T47D (cell line): ENCODE measurements at places on chromosomes 6 and 20.
A peak's percentile ranks its signal among the peaks of the same experiment; 100 is the strongest.

- no peak for DNase-seq
Measured at GRCh38 chr6:21604081-21604480, 10.5 kb downstream of the SOX4 start.

GRCh38 chr6:13935190-13935880 lies 10.6 kb downstream of the RNF182 start:
- DNase-seq = no peak

GRCh38 chr6:147449405-147450161 lies 58.9 kb upstream of the SAMD5 start:
- no peak for DNase-seq

DNA sequence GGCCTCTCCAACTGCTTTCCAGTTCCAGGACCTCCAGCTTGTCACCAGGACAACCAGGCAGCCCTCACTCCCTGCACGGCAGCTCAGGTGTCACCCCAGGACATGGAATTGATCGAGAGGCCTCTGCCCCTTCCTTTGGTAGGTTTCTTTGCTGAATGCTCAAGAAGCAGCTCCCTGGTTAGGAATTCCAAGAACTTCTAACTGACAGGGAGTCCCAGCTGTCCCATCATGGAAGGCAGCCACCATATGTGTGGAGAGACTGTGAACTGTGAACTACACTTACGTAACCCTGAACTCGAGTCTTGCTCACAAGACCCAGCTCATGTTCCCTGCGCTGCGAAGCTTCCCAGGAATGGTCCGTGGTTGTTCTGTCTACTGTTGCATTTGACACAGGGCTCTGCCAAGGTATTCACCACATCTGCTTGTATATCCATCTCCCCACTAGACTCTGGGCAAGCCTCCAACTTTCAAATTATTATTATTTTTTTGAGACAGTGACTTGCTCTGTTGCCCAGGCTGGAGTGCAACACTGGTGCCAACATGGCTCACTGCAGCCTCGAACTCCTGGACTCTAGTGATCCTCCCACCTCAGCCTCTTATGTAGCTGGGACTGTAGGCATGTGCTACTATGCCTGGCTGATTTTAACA lies 35.7 kb downstream of the MGME1 start:
- no peak for DNase-seq

DNA sequence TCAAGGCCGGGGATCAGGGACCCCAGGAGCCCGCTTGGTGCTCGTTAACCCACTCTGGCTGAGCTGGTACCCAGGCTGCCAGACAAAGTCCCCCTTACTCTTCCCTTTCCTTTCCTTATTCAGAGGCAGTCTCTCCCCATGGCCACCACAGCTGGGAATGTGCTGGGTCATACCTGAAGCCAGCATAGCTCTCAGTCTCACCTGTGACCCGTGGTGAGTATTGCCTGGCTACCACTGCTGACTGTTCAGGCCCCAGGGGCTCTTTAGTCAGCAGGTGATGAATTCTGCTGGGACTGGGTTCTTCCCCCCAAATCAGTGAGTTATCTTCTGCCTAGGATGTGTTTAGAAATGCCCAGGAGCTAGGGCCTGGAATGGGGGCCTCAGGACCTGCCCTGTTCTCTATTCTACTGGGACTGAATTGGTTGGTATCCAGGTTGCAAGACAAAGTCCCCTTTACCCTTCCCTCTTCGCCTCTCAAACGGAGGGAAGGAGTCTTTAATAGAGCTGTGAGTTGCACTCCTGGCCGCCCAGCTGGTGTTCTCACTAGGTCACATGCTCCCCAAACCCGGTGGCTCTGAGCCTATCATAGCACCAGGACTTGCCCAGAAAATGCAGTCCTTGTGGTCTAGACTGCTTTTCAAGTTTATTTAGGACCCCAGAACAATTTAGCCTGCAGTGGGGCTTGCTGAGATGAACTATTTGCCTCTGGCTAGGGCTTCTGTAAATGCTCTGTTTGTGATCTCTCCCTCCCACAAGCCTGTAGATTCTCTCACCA lies 64.6 kb downstream of the MYO6 start:
- DNase-seq = peak; percentile 5

- peak; percentile 76 for DNase-seq
Measured at GRCh38 chr6:39377539-39377950, 55.0 kb upstream of the KCNK16 start.

DNA sequence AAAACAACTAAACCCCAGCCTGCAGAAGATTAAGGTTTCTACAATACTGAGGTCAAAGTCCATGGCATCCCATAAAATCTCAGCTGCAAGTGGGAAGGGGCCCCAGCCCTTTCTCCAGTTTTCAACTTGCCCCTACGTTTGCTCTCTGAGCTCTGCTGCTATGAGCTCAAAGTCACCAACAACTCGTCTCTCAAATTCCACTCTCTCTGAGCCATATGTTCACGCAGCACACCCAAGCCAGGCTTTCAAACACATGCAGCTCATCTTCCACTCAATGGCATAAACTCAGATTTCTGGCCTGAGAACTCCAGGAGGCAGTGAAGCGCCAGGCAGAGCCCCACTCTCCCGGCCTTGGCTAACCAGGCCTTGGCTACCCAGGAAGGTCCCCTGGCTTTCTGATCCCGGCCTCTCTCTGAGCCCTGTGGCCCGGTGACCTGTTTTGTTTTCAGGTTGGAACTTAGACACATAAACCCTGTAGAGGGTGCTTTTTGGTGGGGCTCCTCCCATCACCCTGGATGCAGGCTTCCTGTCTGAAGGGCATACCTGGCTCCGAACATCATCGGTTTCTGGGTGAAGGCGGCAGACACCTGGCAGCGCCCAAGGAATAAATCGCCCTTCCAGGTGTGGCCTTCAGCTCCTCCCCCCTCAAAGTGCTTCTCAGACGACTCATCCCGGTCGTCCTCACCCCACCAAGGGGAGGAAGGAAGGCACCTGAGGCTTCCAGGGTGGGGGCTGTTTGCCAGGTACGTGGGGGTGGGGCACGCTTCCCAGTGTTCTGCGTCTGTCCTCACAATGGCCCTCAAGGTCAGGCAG lies 12.4 kb downstream of the SLC22A23 start:
- no peak for DNase-seq

DNA sequence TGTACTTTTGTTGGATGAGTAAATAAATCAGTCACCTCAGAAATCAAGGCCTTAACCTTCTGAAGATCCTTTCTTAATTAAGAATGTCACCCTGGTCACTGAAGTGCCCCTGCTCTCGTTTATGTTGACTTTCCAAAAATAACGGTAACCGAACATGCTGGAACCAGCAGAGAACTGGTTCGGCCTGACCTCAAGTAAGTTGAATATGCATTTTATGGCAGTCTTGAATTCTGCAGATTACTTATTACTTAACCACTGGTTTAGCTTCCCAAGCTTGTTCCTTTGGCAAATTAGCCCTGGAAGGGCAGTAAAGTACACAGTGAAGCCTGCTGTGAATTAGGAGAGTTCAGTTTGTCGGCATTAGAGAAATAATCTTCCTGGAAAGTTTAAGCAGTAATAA lies 12.2 kb downstream of the MAPRE1 start:
- no peak for DNase-seq

- peak; percentile 54 for DNase-seq
Measured at GRCh38 chr20:25247518-25247955, 348 bp upstream of the PYGB start.

- DNase-seq = no peak
Measured at GRCh38 chr6:127348028-127348661, 4.7 kb upstream of the ECHDC1 start.

- no peak for DNase-seq
Measured at GRCh38 chr6:21836277-21836676, 242.7 kb downstream of the SOX4 start.

- DNase-seq = no peak
Measured at GRCh38 chr6:134196568-134197193, 121.2 kb downstream of the SGK1 start.

- no peak for DNase-seq
Measured at GRCh38 chr20:53220482-53221307, 248.5 kb downstream of the TSHZ2 start.

- DNase-seq = peak; percentile 9
Measured at GRCh38 chr6:21102624-21103023, 490.9 kb upstream of the SOX4 start.

GRCh38 chr20:44066645-44067606 lies 120.1 kb downstream of the JPH2 start:
- no peak for DNase-seq

DNA sequence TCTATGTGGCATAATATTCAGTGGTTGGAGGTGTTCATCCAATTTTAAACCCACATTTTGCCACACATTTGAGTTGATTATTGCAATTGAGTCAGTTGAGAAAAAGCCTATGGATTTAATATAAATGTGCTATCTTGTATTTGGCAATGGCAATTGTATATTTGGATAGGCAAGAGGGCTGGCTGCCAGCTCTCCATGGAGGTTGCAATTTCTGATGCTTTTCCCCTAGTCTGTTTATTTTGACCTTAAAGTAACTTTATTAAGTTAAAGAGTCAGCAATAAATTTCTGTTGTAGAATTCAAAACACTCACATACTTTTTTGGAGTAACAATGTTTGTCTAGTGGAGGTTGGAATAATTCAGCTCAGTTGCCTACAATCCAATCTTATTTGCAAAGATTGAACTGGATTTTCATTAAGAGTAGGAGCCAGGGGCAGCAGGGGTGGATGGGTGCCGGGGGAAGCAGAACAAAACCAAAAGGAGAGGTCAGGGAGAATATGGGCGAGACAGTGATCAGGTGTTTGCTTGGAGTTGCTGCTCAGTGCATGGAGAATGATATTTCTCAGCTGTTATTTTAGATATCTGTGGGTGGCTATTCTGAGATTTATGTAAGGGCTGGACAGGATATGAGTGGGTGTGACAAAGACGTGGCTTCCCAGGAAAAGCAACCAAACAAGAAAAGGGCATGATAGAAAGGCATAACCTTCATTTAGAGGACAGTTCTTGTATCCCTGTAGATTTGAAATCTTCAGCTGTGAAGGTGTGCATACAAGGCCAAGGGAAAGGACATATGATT lies 163.0 kb downstream of the HDGFL1 start:
- DNase-seq = no peak

- DNase-seq = no peak
Measured at GRCh38 chr20:57672164-57672563, 37.7 kb downstream of the PMEPA1 start.

DNA sequence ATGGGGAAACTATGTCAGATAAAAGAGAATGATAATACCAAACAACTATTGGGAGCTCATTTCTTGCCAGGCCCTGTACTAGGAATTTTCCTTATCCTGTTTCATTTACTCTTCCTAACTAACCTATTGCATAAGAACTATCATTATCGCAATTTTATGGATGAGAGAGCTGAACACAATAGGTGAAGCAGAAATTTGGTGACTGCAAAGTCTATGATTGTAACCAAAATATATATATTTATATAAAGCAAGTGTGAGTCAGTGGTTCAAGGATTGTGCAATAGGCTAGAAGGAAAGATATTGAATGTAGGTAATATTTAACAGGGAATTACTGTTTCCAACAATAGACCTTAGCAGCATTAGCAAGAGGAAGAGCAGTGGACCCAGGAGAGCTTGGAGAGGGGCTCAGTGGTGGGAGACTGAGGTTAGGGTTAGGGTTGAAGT lies 181.1 kb upstream of the TENT5A start:
- DNase-seq = no peak

DNA sequence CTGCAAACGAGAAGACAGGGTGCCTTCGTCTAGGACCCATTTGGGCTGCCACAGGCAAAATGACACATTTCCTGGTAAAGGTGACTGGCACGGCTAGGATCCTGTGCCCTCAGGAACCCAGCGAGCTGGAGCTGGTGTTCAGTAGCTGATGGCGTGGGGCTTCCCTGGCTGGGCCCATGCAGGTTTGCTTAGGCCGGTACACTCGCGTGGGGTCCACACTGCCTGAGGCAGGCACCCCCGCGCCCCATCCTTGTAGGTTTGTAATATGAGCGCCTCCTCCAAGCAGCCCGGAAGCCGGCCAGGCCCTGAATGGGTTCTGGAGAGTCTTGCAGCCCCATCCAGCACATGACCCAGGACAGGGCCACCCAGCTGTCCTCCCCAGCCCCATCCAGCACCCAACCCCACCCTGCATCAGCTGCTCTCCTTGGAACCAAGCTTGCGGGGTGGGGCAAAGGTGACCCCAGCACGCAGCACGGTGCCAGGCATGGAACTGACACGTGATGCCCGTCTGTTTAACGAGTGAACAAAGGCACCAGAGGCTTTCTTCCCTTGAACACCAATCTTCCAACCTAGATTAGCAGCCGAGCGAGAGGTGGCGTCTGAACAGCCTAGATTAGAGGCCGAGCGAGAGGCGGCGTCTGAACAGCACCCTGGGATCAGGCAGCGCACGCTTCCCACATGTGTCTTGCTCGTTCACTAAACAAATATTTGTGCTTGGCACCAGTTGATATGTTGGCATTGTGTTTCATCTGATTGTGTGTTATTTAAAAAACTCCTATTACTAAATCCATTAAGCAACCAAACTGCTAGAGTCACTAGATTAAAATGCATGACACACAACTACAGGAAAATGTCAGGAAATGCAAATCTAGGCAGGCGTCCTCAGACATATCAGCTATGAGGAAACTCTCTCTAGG lies 112.1 kb downstream of the DLL1 start:
- DNase-seq = peak; percentile 33

- DNase-seq = no peak
Measured at GRCh38 chr6:144343701-144344428, 58.7 kb downstream of the UTRN start.

GRCh38 chr20:53568351-53568750 lies 25.3 kb downstream of the ZNF217 start:
- no peak for DNase-seq

DNA sequence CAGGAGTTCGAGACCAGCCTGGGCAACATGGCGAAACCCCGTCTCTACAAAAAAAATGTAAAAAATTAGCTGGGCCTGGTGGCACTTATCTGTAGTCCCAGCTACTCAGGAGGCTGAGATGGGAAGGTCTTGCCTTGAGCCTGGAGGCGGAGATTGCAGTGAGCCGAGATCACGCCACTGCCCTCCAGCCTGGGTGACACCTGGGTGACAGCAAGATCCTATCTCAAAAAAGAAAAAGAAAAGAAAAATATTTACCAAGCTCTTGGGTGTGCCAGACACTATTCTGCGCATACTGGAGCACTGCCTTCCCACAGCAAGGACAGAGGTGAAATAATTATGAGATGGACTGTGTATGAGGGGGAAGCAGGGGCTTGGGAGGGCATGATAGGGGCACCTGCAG lies 19.6 kb downstream of the POFUT1 start:
- no peak for DNase-seq

DNA sequence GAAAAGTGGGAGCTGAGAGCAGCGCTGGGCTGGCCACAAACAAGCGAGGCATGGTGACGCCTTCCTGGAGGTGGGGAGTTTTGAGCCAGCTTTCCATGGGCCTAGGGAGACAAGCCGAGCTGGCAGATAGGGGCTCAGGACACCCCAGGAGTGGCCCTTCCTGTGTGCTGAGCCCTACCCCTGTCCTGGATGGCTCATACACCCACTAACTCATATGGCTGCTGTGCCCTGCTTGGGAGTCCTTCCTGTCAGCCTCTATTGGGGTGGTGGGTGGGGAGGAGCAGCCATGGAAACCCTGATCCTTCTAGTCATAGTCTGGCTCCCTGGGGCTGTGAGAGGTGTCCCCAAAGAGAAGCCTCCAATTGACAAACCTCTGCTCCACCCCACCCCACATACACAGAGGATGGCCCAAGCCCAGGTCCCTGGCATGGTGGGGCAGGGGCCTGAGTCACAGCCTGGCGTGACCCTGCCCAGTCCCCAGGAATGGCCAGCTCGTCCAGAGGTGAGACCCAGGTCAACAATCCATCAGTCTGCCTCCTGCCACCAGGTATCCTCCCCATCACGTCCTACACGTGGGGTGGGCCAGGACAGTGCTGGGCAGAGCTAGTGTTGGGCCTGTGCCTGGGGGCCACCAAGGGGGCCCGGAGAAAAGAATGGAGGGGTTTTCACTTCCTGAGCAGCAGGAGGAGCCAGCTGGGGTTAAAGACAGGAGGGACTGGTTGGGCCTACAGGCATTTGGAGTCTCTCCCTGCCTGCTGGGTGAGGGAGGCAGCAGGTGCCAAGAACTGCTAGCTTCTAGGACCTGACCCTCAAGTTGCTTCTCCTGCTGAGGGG lies 52.2 kb downstream of the MRPL14 start:
- peak; percentile 38 for DNase-seq
